ENCODE measurements at places on chromosomes 4 and X. TPM values are rescaled to one million over a fixed set of nuclear protein-coding genes. Genes with fewer than 3 reads are reported as not detected.

PUDP gene
- 83.1 TPM for polyA plus RNA-seq

PFKFB1 gene
- 0.15 TPM for polyA plus RNA-seq

IL21 gene
- polyA plus RNA-seq, result not detected

PRR32 gene
- not detected for polyA plus RNA-seq

STARD8 gene
- 0.91 TPM for polyA plus RNA-seq

CASP3 gene
- 60.6 TPM for polyA plus RNA-seq

F8A2 gene
- not detected for polyA plus RNA-seq

CDKL2 gene
- 2.0 TPM for polyA plus RNA-seq

DNA sequence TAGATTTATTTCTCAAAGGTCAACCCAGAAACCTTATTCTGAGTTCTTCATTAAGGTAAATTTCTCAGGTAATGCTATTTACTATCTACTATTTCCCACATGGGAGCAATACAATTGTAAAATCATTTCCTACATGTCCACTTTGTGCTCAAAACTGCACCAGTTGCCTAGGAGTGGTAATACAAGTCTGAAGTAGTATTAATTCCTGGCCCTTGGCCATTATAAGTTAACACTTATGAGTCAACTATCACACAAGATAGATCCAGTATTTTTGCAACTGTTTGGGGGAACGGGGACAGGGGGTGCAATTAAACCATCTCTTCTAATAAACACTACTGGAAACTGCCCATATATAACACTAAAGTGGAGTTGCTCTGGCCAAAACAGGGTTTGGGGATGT is 48.9 kb downstream of the ACSL4 start:
- H3K4me3 ChIP-seq, result no peak overlapping the region
- H3K4me1 ChIP-seq, result no peaks in the 10 kb centered on the region
- no peak overlapping the region for H3K27ac ChIP-seq
- H3K36me3 ChIP-seq, result peaks cover 20% of the 10 kb centered on the region

DNA sequence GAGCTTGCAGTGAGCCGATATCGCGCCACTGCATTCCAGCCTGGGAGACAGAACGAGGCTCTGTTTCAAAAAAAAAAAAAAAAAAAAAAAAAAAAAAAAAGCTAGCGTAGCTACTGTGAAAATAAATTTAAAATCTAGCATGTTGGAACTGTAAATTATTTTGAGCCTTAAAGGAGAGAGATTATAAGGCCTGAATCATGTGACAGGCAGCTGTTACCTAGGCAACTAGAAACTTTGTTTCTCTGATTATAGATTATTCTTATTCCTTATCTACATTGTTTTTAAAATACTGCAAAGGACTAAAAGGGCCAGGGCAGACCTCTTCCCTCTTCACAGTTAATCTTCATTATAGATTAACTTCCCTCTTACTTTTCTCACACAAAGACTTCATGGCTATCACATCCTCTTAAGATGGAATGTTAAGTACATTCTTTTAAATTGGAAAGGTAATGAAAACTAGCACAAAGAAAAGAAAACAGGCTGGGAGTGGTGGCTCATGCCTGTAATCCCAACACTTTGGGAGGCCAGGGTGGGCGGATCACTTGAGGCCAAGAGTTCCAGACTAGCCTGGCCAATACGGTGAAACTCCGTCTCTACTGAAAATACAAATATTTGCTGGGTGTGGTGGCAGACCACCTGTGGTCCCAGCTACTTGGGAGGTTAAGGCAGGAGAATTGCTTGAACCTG is 21.1 kb upstream of the PDS5A start:
- no peaks in the 10 kb centered on the region for H3K27me3 ChIP-seq
- no peak overlapping the region for H3K4me3 ChIP-seq
- H3K27ac ChIP-seq, result no peak overlapping the region
- DNase-seq, result peak; percentile 24

DNA sequence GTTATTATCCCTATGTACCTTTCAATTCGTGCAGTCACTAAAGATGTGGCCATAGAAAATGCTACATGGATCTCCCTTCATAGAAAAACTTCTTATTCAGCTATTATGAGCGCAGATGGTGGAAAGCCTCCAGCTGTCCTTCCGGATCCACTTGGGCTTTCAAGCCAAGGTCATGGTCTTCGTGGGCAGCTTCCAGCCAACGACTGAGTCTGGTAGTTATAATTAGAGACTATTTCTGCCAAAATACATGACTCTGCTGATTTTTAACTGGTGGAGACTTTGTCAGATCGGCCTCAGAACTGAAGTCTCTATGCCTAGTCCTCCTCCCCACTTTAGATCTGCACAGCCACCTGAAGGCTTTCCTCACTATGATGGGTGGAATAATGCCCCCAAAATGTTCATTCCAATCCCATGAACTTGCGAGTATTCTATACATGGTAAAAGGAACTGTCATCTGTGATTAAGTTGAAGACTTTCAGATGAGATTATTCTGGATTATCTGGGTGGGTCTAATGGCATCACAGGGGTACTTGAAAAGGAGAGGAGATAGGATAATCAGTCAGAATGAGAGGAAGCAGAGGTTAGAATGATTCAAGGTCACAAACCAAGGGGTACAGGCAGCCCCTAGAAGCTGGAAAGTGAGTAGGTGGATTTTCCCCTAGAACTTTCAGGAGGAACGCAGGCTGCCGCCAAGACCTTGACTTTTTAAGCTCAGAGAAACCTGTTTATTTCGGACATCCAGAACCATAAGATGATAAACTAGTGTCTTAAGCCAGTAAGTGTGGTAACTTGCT is 171.1 kb upstream of the CXCL13 start:
- no peaks in the 10 kb centered on the region for H3K4me1 ChIP-seq
- no peaks in the 10 kb centered on the region for H3K27me3 ChIP-seq
- H3K27ac ChIP-seq, result no peak overlapping the region
- DNase-seq, result peak; percentile 21
- H3K36me3 ChIP-seq, result no peaks in the 10 kb centered on the region

DNA sequence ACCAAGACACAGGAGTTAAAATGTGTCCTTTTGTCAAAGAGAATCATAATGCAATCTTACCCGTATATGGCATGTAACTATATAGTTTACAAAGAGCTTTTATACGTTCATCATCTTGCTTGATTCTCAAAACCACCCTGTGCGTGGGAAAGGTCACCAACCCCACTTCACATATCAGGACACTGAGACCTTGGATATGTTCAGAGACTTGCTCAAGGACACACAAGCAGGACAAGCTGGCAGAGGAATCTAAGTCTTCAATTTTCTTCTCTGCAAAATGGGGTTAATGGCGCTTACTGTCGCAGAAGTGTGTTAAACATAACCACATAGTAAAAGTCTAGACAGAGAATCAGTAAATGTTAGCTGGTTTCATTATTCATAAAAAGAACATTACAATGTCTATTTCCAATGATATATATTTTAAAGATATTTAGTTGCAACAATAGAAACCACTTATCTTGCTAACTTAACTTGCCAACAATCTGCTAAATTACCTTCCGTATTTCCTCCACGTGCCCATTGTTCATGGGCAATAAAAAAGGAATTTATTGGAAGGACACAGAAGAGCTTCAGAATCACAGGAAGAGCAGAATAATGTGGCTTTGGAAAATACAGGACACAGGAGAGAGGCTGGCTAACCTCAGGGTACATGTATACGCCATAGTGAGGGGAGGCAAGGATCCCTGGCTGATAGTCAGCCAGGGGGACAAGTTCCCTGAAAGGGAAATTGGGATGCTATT is 64.6 kb upstream of the TAPT1 start:
- H3K36me3 ChIP-seq, result no peaks in the 10 kb centered on the region
- no peak for DNase-seq
- H3K27ac ChIP-seq, result no peak overlapping the region
- no peaks in the 10 kb centered on the region for H3K27me3 ChIP-seq
- peaks cover 11% of the 10 kb centered on the region for H3K4me1 ChIP-seq

DNA sequence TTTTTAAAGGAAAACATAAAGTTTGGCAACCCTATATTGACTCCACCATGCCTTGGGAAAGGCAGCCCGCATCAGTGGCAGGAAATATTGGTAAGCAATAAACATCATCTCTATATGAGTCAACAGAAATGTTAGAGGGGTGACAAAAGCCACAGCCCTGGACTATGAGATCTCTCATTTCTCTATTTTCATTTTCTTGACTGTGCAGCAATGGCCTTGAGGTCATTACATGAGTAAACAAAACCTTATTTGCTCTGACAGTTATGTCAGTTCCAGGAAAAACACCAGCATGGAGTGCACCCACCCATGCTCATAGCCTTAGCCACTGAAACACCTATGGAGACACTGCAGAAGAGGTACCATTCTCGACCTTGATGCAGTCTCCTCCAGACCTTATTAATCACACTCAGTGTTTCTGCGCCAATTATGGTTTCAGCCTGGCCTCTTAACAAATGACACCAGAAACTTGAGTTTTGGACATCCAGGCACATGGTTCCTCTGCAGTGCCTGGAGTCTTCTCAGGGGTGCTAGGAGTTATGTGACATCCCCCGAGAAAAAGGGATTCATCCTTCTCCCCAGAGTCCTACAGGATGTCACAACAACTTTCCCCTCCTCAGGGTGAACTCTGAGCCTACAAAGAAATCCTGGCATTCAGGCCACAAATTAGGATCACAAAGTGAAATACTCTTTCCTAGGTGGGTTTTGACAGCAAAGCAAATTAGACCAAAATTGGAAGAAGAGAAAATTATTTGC is 16.0 kb upstream of the HPGD start:
- no peak for DNase-seq
- H3K27me3 ChIP-seq, result no peaks in the 10 kb centered on the region
- H3K4me1 ChIP-seq, result peaks cover 10% of the 10 kb centered on the region
- H3K36me3 ChIP-seq, result no peaks in the 10 kb centered on the region

- H3K27me3 ChIP-seq, result no peaks in the 10 kb centered on the region
- peak; percentile 67 for DNase-seq
- no peaks in the 10 kb centered on the region for H3K36me3 ChIP-seq
- H3K4me1 ChIP-seq, result no peaks in the 10 kb centered on the region
These were observed 137.1 kb upstream of the TBL1X start for GRCh38 chrX:9327747-9328145.

GRCh38 chr4:25095837-25096236 is 64.4 kb downstream of the SEPSECS start:
- peaks cover 9% of the 10 kb centered on the region for H3K4me1 ChIP-seq
- H3K27ac ChIP-seq, result no peak overlapping the region
- H3K4me3 ChIP-seq, result no peak overlapping the region
- peak; percentile 53 for DNase-seq

GRCh38 chr4:87540146-87541058 is 11.2 kb upstream of the SPARCL1 start:
- no peaks in the 10 kb centered on the region for H3K27me3 ChIP-seq
- H3K4me3 ChIP-seq, result no peak overlapping the region
- no peak overlapping the region for H3K27ac ChIP-seq
- H3K36me3 ChIP-seq, result no peaks in the 10 kb centered on the region
- DNase-seq, result peak; percentile 81
- no peaks in the 10 kb centered on the region for H3K4me1 ChIP-seq

GRCh38 chr4:112170451-112170993 is 25.3 kb downstream of the FAM241A start:
- no peaks in the 10 kb centered on the region for H3K4me1 ChIP-seq
- H3K4me3 ChIP-seq, result no peak overlapping the region
- H3K36me3 ChIP-seq, result no peaks in the 10 kb centered on the region
- H3K27me3 ChIP-seq, result no peaks in the 10 kb centered on the region
- DNase-seq, result no peak
- no peak overlapping the region for H3K27ac ChIP-seq

DNA sequence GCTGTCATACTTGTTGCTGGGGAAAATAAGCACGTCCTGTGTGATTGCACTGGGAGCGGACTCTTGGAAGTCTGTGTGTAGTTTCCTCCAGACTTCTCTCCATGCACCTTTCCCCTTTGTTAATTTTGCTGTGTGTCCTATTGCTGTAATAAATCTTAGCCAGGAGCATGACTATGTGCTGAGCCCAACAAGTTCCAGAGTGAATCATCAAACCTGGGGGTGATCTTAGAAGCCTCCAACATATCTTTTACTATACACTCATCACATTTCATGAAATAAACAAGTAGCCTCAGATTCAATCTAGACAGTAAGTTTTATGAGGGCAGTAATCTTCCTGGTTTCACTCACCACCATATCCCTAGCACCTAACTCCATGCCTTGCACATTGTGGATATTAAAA is 43.3 kb upstream of the FGF13 start:
- H3K27me3 ChIP-seq, result no peaks in the 10 kb centered on the region
- DNase-seq, result no peak
- no peaks in the 10 kb centered on the region for H3K36me3 ChIP-seq
- H3K4me3 ChIP-seq, result no peak overlapping the region

DNA sequence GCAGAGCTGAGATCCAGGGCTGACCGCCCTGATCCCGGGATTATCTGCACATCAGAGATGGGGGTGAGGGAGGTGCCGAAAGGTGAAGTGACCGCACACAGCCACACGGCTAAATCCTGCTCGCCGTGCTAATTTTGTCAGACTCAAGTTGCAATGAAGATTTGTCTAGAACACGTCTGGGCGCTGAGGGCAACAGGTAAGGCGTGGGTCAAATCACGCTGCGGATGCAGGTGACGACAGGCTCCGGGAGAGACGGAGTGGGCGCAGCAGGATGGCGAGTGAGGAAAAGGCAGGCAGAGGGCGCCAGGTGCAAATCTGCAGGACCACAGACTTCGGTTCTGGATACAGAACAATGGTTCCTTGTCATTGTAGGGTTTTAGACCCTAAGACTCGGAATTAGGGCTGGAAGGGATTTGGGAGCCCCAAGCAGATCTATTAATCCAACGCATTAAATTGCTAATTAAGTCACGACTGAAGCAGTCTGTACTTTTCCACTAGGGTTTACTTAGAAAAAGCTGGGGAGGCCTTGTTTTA is 1.9 kb upstream of the TBC1D14 start:
- no peak overlapping the region for H3K27ac ChIP-seq
- H3K27me3 ChIP-seq, result peaks cover 3% of the 10 kb centered on the region
- peaks cover 24% of the 10 kb centered on the region for H3K4me1 ChIP-seq

- H3K27me3 ChIP-seq, result no peaks in the 10 kb centered on the region
- no peak overlapping the region for H3K27ac ChIP-seq
- no peak for DNase-seq
- no peaks in the 10 kb centered on the region for H3K36me3 ChIP-seq
- H3K4me1 ChIP-seq, result no peaks in the 10 kb centered on the region
These were observed 674.3 kb downstream of the IQCM start for GRCh38 chr4:149141391-149141790.

DNA sequence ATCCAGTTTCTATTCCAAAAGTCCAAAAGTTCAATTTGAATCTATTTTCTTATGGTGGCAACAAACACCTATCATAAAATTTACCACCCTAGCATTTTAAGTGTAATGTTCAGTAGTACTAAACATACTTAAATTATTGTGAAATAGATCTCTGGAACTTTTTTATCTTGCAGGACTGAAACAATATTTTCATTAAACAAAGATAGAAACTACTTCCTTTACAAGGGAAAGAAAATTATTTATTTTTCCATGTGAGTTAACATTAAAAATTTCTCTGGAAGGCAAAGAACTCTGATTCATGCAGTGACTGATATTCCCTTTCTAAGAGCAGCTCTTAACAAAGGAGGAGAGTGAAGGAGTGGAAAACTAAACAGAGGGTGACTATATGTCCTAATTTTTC is 40.2 kb downstream of the ADH7 start:
- no peak overlapping the region for H3K27ac ChIP-seq
- H3K36me3 ChIP-seq, result no peaks in the 10 kb centered on the region
- H3K4me1 ChIP-seq, result no peaks in the 10 kb centered on the region
- H3K4me3 ChIP-seq, result no peak overlapping the region

GRCh38 chrX:10450229-10450958 is 170.0 kb downstream of the MID1 start:
- DNase-seq, result peak; percentile 81
- H3K36me3 ChIP-seq, result peaks cover 24% of the 10 kb centered on the region
- no peak overlapping the region for H3K4me3 ChIP-seq
- H3K4me1 ChIP-seq, result no peaks in the 10 kb centered on the region
